ENCODE measurements at places on chromosomes 7 and 10.

GRCh38 chr10:114990586-114990985, 52.6 kb downstream of the TRUB1 start:
- DNase-seq, result no peak

DNA sequence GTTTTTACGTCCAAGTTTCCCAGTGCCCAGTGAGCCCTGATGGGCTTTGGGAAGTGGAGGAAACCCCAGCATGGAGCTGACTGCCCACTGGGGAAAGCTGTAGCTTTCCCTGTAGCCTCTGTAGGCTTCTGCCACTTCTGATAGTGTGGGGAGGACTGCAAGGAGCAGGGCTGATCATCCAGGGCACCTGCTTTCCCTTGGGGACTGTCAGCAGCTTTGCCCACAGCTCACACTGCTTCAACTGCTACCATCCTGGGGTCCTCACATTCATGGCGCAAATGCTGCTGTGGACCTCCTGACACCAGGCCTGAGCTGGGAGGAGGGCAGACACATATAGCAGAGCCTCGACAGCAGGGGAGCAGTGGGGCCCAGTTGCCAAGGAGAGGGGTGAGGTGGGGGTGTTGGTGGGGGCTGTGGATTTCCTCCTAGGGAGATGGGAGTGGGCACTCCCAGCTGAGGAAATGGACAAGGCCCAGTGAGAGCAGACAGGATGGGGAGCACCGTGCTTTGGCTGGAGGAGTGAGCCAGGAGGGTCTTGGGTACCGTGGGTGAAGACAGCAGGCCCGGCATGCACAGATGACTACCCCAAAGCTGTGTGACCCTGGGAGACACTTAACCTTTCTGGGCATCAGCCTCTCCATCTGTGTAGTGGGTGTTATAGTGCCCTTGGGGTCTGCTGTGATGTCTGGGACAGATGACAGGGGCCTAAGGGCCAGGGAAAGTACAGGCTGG, 16.2 kb downstream of the RAMP3 start:
- no peak for DNase-seq

DNA sequence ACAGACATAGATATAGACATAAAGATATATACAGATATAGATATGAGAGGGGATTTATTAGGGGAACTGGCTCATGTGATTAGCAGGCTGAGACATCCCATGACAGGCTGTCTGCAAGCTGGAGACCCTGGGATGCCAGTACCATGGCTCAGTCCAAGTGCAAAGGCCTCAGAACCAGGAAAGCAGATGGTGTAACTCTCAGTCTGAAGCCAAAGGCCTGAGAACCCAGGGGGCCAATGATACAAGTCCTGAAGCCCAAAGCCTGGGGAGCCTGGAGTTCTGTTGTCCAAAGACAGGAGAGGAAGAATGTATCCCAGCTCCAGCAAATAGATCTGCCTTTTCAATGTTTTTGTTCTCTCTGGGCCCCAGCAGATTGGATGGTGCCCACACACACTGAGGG, 5.5 kb downstream of the NCOA4 start:
- no peak for DNase-seq

- no peak for DNase-seq
Measured at GRCh38 chr10:132541601-132542011, 4.0 kb downstream of the INPP5A start.

- no peak for DNase-seq
Measured at GRCh38 chr10:132404169-132404880, 7.3 kb downstream of the PWWP2B start.

- no peak for DNase-seq
Measured at GRCh38 chr10:24897326-24897926, 55.0 kb downstream of the PRTFDC1 start.

GRCh38 chr7:25624833-25625232, 396.5 kb upstream of the NPVF start:
- DNase-seq, result no peak

GRCh38 chr10:79107736-79108264, 39.0 kb downstream of the ZMIZ1 start:
- no peak for DNase-seq

DNA sequence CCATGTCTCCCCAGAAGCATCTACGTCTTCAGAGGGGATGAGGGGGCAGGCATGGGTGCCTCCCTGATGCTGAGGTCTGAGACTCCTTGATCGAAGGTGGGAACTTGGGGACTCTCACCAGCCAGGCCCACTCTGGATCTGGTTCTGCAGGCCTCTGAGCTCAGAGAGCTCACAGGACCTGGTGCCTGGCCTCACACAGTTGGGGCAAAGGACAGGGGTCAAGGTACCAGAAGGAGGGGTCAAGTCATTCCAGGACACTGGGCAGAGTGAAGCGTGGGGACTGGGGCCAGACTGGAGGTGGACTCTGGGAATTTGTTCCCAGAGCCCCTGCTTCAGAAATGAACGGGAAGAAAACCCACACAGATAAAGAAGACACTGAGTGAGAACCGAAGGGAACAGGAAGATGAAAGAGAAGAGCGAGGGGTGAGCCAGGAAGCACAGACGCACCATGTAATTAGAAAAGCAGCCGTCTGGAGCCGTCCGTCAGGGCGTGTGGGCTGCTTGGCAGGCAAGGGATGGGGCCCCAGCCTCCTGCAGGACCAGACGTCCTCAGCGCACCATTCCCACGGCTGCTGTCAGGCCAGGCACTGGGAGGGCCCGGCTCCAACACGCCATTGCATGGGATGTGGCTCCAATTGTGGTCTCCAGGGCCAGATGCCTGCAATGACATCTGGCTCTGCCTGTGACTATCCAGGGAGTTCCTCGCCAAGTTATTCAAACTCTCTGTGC, 47.7 kb downstream of the ZCCHC24 start:
- no peak for DNase-seq

DNA sequence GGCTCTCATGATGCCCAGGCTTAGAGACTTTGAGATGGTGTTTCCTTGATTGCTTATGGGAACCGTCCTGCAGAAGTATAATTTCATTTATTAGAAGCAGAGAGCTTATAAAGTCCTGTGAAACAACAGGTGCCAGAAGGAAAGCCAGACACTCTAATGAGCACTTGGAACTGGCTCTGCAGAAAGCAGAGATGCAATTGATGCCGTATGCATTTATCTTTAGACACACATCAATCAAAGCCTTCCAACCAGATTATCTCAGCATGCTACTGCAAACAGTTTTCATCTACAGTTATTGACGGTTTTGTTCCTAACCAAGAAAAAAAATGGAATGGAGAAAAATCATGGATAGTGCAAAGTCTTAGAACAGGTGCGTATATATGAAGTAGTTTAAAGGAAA, 371.7 kb upstream of the PRKCQ start:
- no peak for DNase-seq

DNA sequence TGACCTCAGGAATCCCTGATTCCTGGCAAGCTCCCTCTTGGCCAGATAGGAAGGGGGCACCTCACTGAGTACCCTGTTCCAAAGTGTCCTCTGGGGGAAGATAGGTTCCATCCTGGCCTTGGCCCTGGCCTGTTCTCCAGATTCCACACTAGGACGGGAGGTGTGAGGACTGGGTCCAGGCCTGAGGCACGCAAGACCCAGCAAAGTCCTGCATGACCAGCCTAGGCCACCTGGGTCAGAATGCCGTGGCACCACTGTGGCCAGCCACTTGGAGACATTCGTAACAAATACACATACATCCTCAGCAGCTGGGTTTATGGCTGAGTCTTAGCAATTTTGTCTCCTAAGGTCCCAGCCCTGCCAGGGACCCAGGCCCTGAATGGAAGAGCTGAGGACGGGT, 23.3 kb upstream of the TLX1 start:
- DNase-seq, result no peak

DNA sequence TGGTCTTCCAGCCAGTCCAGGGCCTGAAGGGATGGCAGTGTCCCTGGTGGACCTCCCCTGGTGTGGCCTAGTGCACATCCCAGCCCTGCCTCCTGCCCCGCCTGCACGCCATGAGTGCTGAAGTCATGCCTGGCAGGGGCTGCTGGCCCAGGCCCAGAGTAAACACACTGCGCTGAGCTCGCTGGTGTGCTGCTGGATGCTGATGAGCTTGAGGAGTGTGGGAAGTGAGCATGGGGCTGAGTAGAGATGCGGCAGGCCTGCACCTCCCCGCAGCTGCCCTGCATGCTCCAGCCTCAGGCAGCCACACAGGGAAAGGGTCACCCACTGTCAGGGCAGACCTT, 43.2 kb downstream of the HTRA1 start:
- no peak for DNase-seq

- no peak for DNase-seq
Measured at GRCh38 chr7:42627626-42628025, 284.2 kb downstream of the C7orf25 start.

Data from activated naive CD4-positive, alpha-beta T cell (primary cell).